ENCODE measurements at places on chromosomes 16 and 17.

DNA sequence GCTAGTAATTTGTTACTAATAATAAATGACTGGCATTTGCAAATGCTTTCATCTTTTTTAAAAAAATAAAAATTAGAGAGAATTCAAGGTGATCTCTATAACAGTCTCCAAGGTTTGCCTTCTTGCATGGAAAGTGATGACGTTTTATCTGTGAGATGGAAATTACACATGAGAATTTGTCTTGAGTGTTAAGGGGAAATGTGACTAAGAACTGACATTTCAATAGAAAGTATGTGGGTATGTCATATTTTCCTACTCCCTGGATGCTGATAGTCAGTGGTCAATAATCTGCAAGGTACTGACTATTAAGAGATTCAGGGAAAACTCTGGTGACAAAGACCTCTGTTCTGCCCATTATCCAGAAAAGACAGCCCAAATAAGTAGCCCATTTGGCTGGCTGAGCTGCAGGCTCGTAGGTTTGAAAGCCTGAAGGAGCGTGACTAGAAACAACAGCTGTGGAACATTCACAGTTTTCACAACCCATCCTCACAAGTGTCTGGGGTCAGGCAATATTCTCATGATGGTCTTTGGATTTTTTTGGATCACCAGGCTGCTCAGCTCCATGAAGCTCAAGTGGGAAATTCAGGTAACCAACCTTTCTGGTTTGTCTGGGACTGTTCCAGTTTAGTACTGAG, 49.7 kb upstream of the WSCD1 start:
- DNase-seq, result no peak

GRCh38 chr16:56506941-56507340, 12.9 kb downstream of the BBS2 start:
- DNase-seq, result no peak

DNA sequence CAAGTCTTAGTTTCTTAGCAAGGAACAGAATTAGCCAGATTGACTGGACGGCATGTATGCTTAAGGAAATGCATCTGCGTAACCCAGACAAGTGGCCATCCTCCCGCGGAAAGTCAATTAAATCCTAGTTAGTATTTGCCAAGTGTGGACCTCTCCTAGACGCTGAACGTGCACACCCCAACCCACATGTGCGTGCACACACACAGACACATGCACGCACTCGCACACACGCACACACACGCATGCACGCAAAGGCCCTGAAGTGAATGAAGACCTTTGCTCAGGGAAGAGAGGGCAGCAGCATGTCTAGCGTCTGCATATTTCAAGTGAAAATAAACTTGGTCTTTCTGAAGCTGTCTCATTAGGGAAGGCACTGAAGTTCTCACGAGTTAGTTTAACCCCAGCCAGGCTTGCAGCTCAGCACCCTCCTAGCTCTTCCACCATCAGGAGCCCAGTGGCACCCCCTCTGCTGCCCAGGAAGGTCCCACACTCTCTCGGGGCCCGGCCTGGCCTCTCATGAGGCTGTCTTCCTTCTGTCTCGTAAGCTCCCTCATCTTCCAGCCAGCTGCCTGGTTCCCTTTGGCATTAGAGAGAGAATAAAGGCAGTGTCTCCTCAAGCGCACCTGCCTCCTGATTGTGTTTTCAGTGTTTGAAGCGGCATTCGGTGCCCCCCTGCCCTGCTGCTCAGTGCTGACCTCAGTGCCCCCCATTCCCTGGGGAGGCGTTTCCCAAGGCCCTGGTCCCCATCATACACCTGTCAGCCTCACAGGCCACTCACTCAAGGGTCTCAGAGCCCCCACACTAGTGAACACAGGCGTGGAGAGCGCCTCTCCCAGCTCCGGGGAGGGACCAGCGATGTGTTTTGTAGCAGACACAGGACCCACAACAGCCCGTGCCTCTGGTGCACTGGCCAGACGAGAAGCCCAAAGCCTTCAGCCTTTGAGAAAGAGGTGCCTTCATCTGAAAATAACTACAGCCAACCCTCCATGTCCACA, 52.2 kb upstream of the CHMP6 start:
- DNase-seq, result no peak

GRCh38 chr17:74403512-74404137, 28.3 kb upstream of the GPRC5C start:
- no peak for DNase-seq

GRCh38 chr17:16464303-16465051, 27.5 kb downstream of the LRRC75A start:
- DNase-seq, result no peak

- no peak for DNase-seq
Observed at GRCh38 chr17:30429155-30429554, 48.1 kb upstream of the GOSR1 start.

DNA sequence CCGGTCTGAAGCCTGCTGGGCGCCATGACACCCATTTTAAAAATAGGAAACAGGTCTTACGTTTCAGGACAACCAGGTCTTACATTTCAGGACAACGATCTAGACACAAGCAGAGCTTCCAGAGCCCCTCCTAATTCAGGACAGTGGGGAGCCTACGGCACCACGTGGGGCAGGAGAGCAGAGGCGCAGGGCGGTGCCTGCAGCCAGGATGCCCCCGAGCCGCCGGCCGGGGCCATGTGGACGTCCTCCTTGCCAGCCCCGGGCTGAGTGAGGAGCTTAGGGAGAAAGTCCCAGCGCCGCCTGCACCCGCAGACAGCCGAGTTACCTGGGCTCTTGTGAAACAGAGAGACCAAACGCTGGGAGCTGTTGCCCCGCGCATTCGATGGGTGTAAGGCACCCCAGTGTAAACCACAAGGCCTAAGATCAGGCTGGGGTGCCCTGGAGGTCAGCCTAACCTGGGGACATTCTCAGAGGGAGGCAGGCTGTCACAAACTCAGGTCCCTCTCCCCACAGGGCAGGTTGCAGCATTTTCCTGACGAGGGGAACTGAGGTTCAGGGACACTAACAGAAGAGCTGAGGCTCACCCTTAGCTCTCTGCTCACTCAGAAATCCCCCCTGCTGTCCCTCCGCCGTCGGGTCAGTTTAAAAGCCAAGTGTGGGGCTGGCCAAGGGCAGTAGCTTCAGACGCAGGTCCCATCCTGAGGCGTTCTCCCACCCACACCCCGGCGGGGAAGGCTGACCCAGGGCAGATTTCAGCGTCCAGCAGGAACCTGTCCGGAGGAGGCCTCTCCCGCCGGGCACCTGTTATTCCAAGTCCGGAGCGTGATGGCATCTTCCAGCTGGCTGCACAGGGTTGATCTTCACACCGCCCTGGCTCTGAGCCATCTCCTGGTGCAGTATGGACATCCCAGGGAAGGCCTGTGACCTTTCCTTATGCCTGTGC, 1.8 kb upstream of the NOTUM start:
- no peak for DNase-seq

Data from NCI-H1436 (cell line).